ENCODE measurements at places on chromosomes 12 and 14.

GRCh38 chr12:103676893-103677292 lies 89.8 kb downstream of the STAB2 start:
- DNase-seq = no peak

DNA sequence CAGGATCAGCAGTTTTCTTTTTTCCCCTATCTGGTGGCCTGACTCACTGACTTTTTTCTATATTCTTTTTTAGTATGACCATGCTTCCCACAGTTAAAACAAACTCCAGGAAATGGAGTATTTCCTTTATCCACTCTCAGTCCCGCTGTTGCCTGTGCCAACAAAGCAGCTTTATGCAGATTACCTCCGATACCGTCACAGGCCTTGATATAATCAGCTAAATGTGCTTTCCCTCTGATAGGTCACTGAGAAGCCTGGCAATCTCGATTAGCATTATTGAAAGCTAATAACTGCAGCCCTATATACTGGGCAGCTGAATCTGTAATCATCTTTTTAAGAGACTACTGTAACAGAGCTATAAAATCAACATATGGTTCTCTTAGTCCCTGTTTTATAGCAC lies 243.6 kb downstream of the KIF21A start:
- DNase-seq = no peak

DNA sequence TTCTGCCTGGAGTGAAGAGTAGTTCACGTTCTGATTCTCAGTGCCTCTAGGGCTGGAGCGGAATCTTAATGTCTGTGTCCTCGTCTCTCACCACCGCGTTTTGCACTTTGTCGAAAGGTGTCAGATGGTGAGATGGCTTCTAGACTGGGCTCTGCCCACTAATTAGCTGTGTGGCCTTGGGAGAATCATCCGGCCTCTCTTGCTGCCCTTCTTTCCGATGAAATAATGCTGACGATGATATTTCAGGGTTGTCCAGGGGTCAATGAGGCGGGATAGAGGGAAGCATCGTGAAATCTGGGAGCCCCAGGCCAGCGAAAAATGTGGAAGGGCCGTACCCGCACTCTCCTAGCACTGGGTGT lies 811 bp upstream of the GALNT16 start:
- no peak for DNase-seq

GRCh38 chr12:106962286-106962685 lies 6.6 kb downstream of the TMEM263 start:
- DNase-seq = no peak

DNA sequence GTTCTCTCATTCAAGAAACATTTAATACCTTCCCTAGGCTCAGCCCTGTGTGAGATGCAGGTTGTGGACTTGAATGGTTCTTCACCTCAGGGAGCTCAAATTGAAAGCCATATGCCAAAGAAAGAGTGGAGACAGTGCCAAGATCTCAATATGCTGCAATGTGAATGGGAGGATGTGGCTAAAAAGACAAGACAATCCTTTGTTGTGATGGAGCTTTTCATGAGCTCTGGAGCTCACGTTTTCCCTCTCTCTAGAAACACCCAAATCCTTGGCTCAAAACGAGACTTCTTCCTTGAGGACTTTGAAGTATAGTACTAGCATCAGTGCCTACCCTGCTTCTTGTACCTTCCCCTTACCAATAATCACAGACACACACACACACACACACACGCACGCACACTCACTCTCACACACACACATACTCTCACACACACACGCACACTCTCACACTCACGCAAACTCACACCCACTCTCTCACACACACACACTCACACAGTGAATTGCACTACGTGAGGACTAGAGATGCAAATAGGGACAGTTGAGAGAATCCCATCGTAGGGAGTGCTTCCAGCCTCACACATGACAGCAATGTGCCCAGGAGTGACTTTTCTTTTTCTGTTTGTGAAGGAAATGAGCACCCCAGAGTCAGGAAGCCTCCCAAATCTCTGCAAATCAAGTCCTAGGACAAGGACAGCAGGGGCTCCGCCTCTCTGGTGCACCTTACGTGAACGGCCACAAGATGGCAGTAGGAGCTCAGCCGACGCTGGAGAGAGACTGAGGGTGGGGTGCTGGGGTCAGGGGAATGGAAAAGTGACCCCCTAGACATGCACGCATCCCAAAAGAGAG lies 231.4 kb downstream of the PCNX1 start:
- peak; percentile 45 for DNase-seq

DNA sequence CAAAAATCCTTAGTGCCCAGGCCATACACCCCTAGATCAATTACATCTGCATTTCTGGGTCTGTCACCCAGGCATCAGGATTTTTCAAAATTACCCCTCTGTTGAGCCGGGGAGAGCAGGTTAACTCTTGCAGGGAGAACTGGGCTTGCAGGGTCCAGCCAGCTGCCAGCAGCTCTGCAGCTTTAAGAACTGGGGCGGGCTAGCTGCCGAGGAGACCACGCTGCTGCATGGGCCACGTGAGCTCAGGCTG lies at the start of gene DGLUCY:
Gene DGLUCY, plus strand, starts transcription at position 245 of the 250 bp plus-strand sequence. CDS start 46,222 bp downstream, outside the sequence.
- DNase-seq = peak; percentile 85

DNA sequence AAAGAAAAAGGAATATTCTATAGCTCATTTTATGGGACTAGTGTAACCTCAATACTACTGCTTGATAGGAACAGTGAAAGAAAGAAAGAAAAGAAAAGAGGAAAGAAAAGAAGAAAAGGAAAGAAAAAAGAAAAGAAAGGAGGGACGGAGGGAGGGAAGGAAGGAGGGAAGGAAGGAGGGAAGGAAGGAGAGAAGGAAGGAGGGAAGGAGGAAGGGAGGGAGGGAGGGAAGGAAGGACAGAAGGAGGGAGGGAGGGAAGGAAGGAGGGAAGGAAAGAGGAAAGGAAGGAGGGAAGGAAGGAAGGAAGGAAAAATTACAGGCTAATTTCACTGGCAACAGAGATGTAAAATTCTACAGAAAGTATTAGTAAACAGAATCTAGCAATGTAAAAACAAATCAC lies 215.5 kb downstream of the ITPR2 start:
- no peak for DNase-seq

GRCh38 chr14:66752109-66752508 lies 244.2 kb downstream of the GPHN start:
- no peak for DNase-seq

GRCh38 chr12:116727261-116727660 lies 10.6 kb downstream of the SPRING1 start:
- DNase-seq = no peak

DNA sequence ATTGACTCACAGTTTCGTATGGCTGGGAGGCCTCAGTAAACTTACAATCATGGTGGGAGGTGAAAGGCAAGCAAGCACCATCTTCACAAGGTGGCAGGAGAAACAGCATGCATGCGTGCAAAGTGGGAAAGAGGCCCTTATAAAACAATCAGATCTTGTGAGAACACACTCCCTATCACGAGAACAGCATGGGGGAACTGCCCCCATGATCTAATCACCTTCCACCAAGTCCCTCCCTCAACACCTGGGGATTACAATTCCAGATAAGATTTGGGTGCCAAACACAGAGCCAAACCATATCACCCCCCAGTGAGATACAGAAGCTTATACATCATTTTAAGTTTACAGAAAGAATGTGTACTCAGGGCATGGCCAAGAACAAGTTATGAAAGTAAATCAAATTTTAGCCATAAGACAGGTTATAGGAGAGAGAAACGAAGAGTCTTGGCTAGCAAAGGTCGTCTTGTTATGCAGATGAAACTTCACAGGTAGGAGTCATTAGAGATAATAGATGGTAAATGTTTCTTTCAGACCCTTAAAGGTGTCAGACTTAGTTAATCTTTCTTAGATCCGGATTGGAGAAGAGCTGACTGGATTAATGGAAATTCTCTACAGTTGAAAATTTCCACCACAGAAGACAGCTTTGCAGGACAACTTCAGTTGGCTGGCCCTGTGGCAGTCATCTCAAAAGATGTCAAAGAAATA lies 79.8 kb upstream of the SEL1L start:
- DNase-seq = no peak

GRCh38 chr12:128693115-128693514 lies 130.6 kb downstream of the SLC15A4 start:
- DNase-seq = no peak

- peak; percentile 58 for DNase-seq
Measured at GRCh38 chr12:1830981-1831963, 10.9 kb downstream of the LRTM2 start.

DNA sequence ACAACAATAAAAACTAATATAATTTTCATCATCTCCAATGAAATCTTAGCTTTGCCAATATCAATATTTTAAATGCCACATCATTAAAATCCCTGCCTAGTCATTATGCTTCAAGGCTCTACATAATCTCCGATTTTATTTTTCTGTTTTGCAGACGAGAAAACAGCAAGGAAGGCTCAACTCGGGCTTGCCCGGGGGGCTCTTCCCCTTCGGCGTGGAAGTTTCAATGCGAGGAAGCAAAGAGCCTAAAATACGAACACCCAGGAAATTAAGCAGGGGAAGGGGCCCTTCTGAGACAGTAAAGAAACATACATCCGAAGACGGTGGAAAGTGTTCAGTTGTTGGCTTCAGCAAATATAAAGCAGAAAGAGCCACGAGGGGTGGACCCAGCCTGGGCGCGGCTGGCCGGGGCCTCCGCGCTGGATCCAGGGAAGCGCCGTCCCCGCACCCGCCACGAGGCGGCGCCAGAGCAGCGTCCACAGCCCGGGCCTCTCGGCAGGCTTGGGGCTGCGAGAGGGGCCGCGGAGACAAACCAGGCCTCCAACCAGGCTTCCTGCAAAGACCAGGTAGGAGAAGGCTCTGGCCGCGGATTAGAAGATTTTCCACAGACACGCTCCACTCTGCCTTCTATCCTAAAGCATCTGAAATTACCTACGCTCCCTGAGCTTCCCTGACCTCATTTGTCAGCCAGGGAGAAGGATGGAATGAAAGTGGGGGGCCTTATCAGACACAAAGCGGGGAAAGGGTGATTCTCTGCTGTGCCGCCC lies 77.2 kb downstream of the SERPINA3 start:
- DNase-seq = peak; percentile 59

DNA sequence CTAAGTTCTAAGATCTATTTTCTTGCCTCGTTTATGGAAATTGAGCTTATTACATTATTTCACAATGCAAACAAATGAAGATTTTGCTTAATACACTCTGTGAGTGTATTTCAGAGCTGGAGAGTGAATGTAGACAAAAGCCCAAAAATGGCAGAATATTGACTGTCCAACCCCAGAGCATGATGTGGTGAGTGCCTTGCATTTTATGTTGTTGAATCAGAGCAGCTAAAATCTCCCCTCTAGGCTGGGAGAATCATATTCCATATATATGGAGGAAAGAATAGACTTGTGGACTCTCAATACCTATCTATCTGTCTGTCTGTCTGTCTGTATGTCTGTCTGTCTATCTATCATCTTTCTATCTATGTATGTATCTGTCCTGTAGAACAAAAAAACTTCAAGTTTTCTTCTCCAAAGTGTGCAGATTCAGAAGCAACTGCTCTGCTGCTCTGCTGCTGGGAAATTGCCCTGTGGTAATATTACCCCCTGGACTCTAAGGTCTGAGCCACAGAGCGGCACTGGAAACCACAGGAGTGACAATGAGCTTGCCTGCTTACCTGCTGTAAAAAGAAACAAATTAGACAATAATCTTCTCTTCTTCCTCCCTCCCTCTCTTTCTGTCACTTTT lies 209.4 kb upstream of the PRICKLE1 start:
- DNase-seq = no peak

DNA sequence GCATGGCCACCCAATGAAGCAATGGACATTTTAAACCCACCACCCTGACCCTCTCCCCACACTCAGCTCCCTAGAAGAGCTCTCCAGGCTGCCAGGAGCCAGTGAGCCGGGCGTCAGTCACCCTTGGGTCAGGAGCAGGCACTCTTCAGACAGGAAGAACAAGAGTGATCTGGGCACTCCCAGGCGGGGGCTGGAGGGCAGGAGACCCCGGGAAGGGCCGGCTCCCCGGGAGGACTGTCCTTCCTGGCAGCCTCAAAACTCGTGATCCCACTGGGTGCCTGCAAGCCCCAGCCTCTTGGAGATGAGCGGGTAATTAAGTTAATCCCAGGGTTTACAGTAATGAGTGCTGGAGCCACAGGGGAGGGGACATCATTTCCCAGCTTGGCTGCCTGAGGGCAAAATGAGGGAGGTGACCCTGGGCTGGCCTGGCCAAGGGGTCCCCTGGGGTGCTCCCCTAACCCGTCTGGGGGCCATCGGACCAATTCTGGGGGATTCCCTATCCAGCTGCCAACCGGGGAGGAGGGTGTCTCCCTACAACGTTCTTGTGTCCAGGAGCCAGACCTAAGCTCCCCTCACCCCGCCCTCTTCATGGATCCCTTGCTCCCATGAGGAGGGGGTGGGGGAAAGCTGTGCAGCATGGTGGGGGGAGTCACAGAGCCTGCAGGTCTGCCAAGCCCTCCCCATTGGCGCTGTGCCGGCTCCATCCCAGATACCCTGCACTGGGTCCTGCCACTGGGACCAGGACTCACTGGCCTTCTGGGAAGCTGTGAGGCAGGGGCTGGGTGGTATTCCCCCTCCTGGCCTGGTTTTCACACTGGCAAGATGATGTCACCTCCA lies 59.2 kb downstream of the CCNK start:
- DNase-seq = no peak

DNA sequence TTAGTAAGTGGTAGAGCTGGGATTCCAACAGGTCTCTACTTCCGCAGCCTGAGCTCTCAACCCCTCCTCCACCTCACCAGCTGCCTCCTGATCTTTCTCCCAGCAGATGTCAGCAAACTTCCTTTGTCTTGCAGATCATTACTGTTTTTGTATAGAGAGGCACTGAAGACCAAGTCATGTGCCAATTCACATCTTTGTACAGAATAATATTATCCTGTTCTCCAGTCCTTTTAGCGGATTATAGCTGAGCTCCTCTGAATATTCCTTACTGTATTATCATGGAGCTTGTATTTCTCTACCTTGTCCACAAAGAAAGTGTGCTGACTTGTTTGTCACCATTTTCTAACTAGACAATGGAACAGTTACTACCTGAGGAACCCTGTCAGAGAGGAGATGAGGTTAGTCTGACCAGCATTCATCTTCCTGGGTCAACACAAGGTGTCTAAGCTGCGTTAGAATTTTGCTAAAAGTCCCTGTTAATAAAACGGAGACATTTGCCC lies 142.3 kb upstream of the ARHGAP5 start:
- DNase-seq = peak; percentile 53

GRCh38 chr14:100786576-100787219 lies 39.2 kb upstream of the MEG3 start:
- DNase-seq = peak; percentile 2
